ENCODE measurements at places on chromosomes 1 and 21.
A peak's percentile ranks its signal among the peaks of the same experiment; 100 is the strongest.

DNA sequence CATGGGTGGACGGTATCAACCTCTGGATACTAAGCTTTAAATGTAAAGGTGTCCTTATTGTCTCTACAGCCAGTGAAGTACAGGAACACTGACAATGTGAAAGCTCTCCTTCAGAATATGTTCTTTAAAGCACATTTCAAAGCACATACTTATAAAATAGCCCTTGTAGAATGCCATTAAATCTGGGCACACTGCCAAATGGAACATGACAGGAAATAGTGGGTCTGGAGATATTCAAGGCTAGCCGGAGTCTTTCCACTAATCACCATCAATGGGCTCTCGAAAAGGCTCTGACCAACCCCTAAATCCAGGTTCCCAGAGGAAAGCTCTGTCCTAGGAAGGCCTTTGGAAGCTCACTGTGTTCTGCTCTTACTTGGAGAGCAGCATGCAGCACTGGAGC is 46.6 kb downstream of the PLD5 start:
- DNase-seq = no peak

DNA sequence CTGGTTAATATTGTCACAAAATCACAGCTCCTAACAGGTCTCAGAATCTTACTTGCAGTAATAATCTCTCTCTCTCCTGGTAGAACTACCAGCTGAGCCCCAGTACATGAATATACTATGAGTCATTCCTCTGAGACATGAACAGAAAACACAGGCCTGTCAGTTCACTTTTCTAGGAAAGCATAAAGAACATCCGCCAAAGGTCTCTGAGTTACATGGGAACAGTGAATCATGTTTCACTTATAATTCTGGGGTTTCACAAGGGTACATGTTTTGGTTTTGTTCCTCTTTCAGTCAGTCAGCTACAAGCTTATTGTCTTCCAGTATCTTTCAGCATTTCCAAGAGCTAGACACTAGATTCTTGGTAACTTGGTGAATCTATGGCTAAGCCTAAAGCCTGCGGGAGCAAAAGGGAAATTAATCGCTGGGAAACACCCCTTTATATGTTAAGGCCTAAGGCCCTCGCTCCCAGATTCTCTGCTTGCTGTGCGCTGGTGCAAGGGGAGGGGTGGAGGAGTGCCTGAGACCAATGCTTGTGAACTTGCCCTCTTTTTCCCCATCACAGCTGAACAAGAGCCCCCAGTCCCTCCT is 31.7 kb downstream of the IFNGR2 start:
- peak; percentile 66 for DNase-seq

DNA sequence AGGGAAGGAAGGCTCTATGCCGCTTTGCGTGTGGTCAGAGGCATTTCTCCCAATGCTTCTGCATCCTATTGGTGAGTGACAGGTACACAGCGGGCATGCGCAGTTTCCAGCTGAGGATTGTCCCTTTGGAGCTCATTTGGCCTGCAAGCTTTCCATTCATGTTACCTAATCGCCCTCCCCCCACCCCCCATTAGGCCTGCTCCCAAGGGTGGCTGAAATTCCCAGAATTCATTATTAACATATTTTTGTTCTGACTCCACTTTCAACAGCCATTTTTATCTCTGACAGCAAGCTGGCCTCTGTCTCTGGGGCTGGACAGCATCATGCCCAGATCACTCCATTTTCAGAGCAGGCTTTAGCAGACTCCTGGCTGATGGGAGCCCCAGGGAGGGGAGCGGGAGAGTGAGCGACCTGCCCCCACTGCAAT is 25.6 kb downstream of the MIS18A start:
- DNase-seq = no peak

DNA sequence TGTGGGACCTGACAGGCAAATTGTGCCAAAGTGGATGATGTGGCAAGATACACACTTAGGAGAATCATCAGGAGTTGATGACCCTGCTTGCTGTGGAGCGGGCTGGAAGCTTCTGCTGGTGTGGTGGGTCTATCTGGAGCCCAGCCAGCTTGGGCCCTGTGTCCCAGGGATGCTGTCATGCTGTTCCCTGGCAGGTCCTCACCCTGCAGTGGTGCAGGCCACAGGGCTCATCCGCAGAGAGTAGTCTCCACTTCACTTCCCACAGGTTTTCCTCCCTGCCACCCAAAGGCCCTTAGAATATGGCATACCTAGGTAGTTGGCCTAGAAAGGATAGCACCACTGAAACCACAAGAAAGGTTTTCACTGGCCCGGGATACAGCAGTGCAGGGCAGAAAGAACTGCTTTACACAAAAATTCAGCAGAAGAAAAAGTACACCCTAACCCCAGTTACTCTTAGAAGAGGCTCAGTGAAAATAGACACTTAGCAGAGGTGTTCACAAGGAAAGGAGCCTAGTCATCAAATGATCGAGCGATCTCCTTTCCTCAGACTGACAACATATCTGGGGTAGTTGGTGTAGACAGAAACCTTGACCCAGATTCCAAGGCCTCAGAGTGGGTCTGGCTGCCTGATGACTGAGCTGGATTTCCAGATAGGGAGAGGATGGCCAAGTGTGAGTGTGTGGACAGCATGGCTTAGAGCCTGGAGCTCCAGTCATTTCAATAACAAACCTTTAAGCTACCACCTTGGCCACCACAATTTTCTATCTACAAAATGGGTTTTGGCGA is 1.3 kb upstream of the C1orf226 start:
- no peak for DNase-seq

DNA sequence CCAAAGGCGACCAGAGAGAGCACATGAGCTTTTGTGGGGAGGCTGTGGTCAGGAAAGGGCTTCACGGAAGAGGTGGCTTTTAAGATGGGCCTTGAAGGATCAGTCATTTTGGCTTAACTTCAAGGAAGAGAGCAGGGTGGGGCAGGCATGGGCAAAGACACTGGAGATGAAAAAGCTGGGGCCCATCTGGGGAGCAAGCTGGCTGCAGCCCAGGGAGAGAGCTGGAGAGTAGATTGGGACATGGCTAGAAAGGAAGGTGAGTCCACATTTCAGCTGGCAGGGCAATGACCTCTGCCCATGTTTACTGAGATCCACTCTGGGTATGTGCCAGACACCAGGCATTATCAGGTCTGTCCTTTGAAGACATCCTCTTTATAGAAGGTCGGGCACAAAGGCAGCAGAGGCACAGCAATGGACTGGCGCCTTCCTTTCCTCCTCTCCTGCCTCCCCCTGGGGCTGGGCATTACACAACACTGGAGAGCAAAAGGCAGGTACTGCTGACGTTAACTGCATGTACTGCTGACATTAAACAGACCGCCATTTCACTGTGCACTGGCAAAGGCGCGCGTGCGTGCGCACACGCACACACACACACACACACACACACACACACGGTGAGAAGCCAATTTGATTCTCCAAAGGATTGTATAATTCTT is 2.2 kb upstream of the UBXN10 start:
- no peak for DNase-seq

- no peak for DNase-seq
Measured at GRCh38 chr1:175887981-175888428, 144.6 kb upstream of the TNR start.

DNA sequence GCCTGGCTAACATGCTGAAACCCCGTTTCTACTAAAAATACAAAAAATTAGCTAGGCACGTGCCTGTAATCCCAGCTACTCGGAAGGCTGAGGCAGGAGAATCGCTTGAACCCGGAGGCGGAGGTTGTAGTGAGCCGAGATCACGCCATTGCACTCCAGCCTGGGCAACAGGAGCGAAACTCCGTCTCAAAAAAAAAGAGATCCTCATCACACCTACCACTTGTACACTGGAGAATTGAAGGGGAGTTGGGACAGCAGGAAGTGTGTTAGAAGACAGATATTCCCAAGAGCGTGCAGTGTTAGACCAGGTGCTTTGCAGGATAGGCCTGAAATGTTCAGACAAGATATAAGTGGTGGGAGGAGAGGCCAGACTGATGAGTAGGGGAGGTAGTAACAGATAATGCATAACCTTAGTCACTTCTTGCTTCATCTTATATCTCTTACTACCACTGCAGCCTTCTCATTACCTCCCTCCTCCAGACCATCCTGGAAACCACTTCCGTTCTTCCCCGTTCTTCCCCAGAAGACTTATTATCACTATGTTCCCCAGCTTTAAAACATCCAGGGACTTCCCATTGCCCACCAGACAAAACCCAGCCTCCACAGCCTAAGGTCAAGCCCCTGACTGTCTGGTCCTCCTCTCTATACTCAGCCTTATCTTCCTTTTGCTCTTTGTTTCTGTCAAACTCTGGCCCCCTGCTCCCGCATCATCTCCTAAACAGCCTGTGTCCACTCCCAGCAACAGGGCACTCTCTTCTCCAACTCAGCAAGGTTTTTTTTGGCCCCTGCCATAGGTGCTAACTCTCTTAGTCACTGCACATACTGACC is 21.3 kb downstream of the FAM20B start:
- no peak for DNase-seq

Measured in activated effector memory CD4-positive, alpha-beta T cell treated with anti-CD3 and anti-CD28 coated beads, Interleukin-2, amount 50 U/mL, for 16 hours (primary cell).